ENCODE measurements at places on chromosomes 3 and 15. TPM values are rescaled to one million over a fixed set of nuclear protein-coding genes. Genes with fewer than 3 reads are reported as not detected.

GRCh38 chr3:62446337-62446940 lies 73.1 kb upstream of the FEZF2 start:
- DNase-seq, result no peak

GRCh38 chr3:33060609-33061337 lies 36.2 kb downstream of the GLB1 start:
- no peak for DNase-seq

GRCh38 chr15:53534105-53534839 lies 225.2 kb downstream of the WDR72 start:
- no peak for DNase-seq

GRCh38 chr3:36212251-36212650 lies 168.1 kb upstream of the STAC start:
- DNase-seq, result no peak

- no peak for DNase-seq
These were observed 449.4 kb upstream of the PPP2R3A start for GRCh38 chr3:135516143-135516542.

- DNase-seq, result no peak
These were observed 393.7 kb downstream of the FEZF2 start for GRCh38 chr3:61979638-61980037.

The CCRL2 gene
- total RNA-seq, result 3.1 TPM

Data from aorta (tissue), 5 donors.